Right forelimb (tissue), 1 donor: ENCODE measurements at places on chromosomes 1 and 21.
A peak's percentile ranks its signal among the peaks of the same experiment; 100 is the strongest.

DNA sequence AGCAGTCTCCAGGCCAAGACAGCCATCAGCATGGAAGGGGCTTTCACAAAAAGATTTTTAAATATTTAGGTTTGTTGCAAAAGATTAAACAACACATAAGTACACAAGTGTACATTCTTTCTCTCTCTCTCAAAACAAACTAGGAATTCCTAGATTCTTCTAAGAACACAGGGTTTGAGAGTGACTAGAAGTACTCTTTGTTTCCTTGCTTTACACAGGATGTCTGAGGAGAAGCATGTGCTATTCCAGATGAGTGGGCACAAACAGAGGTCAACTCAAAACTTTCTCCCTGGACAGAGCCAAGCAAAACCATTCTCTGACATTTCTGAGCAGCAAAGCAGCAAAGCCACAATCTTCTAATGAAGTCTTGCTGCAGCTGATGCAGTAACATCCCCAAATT lies 210.6 kb upstream of the HOOK1 start:
- no peak for DNase-seq

- peak; percentile 51 for DNase-seq
Observed at GRCh38 chr1:99808391-99809115, 41.6 kb upstream of the AGL start.

- DNase-seq = no peak
Observed at GRCh38 chr1:239428120-239428710, 41.8 kb downstream of the CHRM3 start.

DNA sequence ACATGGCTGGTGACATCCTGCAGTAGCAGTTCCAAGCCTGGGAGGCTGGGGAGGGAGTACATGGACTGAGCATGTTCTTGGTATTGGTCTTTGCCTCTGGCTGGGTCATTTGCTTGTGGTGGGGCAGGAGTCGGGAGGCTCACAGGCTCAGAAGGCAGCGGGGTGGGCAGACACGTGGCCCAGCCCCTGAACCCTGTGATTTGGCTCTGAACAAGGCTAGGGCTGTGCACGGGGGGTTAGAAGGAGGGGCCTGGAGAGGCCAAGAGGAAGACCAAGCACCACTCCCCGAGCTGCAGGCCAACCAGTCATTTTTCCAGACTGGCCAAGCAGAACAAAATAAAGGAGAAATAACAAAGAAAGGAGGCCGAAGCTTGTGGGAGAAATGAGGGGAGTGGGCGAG lies 9.7 kb upstream of the PRELP start:
- DNase-seq = peak; percentile 76

DNA sequence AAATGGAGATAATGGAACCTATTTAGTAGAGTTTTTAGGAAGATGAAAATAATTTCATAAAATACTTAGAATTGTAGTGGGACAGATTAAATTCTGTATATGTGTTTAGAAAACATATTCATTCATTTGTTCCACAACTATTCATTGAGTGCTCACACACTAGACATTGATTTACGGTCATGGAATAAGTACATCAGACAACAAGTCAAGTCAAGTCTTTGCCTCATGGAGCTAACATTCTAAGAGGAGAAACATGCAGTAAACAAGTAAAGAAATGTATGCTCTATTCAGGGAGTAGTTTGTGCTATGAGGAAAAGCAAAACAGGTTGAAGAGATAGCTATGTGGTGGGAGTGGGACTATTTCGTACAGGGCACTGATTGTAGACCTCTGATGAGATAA lies 9.0 kb downstream of the BTBD19 start:
- no peak for DNase-seq

GRCh38 chr1:25066256-25066655 lies 136.2 kb upstream of the RUNX3 start:
- no peak for DNase-seq

DNA sequence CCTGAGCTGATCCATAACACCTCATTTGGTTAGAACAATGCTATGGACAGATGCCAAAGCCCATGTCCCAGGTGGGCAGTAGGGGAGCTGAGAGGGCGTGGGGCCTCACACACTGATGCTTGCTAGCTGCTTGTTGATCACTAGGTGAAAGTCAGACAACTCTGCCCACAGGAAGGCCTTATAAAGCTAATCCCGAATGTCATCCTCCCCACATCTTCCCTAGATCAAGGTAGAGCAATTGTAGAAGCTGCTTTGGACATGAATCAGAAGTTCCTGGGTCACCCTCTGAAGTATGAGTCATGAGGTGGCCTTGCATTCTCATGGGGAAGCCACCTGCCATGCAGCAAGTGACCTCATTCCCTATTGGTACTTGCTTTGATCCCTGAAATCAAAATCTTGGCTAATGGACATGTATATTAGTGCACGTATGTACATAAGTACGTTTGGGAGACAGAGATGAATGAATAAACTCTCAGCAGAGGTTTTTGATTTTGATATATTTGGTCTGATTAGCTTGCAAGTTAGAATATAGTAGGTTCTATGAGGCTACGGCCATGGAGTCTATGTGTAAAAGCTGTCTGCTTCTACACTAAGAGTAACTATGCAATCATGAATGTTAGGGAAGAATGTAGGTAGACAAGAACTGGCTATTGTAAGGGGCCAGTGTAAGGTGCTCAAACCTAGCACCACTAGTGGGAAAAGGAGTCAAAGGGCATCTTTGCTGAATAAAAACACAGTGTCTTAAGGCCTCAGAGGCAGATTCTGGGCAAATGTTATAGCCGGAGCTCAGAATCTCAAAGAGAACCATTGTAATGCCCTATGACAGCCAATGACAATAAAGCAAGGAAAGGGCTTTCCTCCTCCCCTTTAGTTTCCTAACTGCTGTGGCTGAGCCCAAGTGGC lies 52.6 kb downstream of the ABCA4 start:
- no peak for DNase-seq

DNA sequence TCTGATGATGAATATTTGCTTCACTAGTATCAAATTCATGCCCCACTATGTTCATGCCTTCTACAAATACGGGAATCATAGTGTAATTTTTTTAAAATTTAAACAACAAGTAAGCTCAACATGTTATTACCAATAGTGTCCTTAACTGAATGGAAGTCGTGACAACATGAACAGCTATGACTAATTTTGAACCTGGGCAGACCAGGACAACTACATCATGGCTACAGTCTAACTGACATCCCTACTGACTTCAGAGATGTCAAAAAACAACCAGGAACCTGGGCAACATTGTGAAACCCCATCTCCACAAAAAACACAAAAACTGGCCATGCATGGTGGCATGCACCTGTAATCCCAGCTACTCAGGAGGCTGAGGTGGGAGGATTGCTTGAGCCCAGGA lies 33.5 kb upstream of the RAP1A start:
- DNase-seq = no peak

- DNase-seq = no peak
Observed at GRCh38 chr1:154453161-154453560, 48.0 kb downstream of the IL6R start.

DNA sequence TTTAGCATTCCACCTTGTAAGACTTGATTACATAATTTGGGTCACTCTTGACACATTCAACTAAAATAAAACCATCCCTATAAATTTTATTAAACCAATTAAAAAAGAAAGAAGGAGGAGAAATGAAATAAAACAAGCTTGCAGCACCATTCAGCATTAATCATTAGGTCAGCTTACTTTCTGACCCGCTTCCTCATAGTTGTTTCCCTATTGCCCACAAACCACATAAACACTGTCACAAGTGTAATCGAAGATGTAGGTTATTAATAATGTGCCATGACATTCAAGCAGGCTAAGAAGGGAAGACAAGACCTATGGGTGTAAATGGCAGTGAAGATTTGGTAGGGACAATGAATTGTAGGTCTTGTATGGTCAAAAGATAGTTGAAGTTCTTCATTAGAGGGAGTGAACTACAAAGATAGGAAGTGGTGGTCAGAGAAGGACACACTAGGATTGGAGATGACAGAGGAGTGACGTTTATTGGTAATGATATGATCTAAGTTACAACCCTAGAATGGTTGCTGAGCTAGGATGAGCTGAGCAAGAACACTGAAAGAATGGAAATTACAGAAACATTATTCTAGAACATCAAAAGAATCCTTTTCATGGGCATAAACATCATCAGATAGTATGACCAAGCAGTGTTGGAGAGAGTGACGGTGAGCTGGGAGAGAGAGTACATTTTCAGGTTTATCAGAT lies 231.5 kb downstream of the KCNT2 start:
- no peak for DNase-seq

- no peak for DNase-seq
Observed at GRCh38 chr1:89918794-89919155, 76.1 kb upstream of the ZNF326 start.

DNA sequence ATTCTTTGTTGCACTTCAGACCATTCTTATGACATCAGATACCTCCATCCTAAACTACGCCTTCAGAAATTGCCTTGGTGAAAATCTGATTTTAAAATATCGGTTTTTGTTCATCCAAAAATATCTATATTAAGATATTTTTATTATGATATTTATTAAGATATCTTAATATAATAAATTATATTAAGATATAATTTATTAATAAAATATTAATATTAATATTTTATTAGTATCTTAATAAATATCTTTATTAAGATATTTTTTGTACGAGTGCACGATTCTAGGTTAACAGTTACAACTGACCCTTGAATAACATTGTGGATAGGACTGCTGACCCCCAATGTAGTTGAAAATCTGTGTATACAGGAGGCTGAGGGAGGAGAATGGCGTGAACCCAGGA lies 20.9 kb downstream of the PADI4 start:
- DNase-seq = no peak
